ENCODE measurements at places on chromosomes 5 and 9.

- no peak for DNase-seq
Measured at GRCh38 chr5:138389332-138389731, 36.8 kb downstream of the KDM3B start.

GRCh38 chr5:147372191-147372590, 137.4 kb downstream of the STK32A start:
- DNase-seq = no peak

DNA sequence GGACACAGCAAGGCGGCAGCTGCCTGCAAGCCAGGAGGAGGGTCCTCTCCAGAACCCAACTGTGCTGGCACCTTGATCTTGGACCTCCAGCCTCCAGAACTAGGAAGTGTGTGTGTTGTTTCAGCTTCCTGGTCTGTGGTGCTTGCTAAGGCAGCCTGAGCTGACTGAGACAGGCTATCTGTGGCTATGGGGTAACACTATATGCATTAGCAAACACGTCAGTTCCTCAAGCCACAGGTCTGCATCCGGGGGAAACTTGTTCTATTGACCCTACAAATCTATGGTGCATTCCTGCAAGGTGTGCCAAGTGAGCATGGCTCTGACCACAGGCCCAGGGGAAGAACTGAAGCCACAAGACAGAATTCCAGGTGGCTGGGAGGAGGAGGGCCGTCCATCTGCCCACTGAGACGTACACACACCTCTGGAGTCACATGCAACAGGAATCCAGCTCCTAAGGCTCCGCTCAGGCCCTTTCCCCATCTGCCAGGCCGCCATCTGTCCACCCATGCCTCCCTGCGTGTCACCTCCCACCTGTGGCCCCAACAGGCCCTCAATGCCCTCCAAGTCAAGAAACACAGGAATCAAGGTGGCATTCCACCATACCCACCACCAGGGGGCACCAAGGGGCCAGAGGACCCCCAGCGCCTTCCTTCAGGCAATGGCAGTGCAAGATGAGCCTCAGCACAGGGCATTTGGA, 174.9 kb downstream of the ROR2 start:
- no peak for DNase-seq

- DNase-seq = no peak
Measured at GRCh38 chr9:34591248-34591916, 1.9 kb upstream of the CNTFR start.

DNA sequence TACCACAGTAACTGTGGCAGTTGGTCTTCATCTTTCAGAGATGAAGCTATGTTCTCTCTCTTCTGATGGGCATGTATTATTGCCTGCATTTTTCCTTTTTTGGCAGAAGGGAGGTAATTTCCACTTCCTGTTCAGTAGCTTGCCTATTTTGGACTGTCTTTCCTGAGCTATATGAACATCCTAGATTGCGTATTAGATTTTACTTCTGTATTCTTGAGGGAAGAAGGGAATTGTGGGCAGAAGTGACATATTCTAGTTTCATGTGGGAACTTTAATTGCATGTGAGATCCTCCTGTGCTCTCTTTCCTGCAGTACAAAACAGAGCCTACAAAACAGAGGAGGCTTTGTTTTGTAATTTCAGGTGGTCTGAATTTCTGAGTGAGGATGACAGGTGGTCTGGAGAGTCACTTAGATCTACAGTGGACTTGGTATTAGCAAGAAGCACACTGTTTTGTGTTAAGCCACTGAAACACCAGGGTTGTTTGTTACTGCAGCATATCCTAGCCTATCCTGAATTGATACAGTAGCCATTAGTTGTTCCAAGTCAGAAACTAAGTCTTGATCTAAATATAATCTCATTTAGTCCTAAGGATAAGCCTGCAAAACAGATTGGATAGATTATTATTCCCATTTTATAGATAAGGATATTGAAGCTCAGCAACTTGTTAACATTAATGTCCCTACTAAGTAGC, 68.1 kb downstream of the AOPEP start:
- DNase-seq = no peak

- DNase-seq = no peak
Measured at GRCh38 chr9:131259432-131259898, 16.8 kb downstream of the FAM78A start.

- no peak for DNase-seq
Measured at GRCh38 chr5:8601831-8602354, 732.9 kb downstream of the MTRR start.

DNA sequence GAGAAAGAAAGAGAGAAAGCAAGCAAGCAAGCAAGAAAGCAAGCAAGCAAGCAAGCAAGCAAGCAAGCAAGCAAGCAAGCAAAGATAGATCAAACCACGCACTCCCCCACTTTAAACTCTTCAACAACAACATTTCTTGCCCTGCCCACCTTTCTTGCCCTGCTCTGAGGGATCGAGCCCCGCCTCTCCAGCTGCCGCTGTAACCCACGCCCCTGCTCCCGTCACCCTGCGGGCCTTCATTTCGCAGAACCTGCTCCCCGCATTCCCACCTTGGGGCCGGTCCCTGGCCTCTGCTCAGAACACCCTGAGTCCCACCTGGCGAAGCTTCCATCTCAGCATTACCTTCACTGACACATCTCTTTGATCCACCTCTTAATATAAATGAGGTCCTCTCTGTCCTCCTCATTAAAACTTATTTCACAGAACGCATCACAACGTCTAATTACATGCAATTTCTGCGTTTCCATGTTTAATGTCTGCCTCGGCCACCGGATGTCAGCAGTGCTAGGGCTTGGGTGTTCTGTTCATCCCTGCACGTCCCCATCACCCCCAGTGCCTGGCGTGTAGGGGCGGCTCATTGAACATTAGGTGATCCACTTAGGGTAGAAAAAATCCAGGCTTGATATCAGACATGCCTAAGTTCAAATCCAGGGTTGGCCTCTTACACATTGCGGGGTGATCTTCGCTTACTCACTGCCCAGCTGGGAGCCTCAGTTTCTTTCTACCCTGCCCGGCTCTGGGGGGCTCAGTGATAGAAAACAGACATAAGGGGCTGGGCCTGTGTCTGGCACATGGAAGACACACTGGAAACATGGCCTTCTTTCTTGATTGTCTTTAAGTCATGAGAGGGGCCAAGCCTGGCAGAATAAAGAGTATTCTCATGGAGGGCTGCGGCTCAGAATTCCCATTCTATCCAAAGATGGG, 187.6 kb downstream of the DAB2IP start:
- no peak for DNase-seq

DNA sequence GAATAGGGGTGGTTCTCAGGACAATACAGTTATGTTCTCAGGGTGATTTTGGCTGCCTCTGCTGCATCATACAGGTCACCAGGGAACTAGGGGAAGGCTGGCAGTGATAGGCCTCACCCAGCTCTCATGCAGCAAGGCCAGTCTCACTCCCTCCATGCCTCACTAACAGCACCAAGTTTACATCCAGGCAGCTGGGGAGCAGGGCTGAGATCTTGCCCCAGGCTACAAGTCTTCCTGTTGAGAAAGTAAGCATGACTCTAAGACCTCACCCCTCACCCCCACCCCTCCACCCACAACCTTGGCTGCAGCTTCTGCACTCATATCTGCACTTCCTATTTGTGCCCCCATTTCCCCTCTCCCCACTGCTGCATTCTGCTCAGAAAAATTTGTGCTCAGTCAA, 481.2 kb downstream of the ACTL7B start:
- DNase-seq = no peak

DNA sequence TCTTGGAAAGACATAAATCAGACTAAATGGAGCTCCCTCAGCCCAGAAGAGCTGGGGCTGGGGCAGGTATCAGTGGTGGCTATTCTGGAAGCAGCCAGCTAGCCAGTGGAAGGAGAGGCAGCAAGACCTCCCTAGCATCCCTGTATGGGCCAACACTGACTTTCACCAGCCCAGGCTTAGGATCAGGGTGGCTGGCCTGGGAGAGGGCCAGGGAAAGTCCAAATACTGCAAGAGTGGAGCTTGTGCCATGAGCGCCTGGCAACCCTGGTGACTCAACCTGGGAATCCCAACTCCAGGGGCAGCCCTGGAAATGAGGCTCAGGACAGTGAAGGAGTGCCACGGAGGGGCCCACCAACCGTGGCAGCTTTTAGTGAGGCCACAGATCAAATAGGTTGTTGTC, 7.6 kb upstream of the IRF1 start:
- DNase-seq = no peak

- DNase-seq = no peak
Measured at GRCh38 chr5:177426566-177427210, at the start of gene GRK6. GRK6 (plus strand) TSS chr5:177426676; CDS start chr5:177426846, 170 bp downstream.

GRCh38 chr5:135214897-135215616, 181.0 kb upstream of the PITX1 start:
- no peak for DNase-seq

DNA sequence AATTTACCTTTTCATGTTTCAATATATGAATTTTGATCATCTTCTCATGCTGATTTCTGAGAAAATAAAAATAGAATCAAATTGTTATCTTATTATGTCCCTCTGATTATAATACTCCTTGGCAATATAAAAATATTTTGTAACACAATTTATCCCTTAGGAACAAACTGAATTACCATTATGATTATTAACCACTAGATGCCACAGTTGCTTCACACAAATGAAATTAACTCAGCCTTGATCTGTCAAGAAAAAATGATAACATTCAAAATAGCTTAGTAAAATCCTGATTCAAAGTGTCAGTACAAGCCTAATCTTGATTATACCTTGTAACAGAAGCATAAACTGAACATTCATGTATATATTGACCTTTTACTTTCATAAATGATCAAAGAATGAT, 4.8 kb upstream of the CHSY3 start:
- DNase-seq = no peak

- no peak for DNase-seq
Measured at GRCh38 chr9:5393497-5393896, 44.2 kb downstream of the PLGRKT start.

DNA sequence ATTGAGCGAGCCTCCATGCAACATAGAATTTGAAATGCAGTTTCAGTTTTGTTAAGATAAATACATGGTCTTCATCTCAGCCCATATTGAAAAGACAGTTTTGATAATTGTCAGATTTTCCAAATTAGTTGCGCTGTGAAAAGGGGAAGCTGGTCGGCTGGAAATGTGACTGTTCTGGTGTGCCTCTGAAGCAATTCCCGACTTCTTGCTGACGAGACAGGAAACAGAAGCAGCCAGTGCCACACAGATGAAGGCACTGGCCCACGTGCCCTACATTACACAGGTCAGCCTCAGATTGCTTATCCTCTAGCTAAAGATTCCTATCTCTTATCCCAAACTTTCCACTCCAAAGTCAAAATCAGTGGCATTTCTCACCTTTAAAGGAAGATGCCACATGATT, 214.1 kb upstream of the TLE4 start:
- no peak for DNase-seq

- DNase-seq = peak; percentile 55
Measured at GRCh38 chr9:131707733-131708157, 32.1 kb downstream of the RAPGEF1 start.

- no peak for DNase-seq
Measured at GRCh38 chr5:143454936-143455516, 51.5 kb upstream of the NR3C1 start.

DNA sequence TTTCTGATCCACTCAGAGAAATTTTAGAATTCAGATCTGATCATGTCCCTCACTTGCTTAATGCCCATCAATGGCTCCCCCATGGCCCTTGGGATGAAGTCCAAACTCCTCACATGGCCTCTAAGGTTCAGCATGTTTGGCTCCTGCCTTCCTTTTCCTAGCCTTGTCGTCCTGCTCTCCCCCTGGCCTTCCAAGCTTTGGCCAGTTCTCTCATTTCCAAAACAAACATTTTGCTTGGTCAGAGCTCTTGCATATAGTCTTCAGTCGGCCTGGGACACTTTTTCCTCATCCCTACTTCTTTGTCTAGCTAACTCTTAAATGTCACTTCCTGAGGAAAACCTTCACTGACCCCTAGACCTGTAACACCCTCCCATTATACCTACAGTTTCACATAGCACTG, 37.1 kb upstream of the PPP3R2 start:
- DNase-seq = no peak

- no peak for DNase-seq
Measured at GRCh38 chr9:133677126-133678010, 41.2 kb downstream of the DBH start.

- no peak for DNase-seq
Measured at GRCh38 chr9:20805766-20806165, 121.7 kb downstream of the FOCAD start.

DNA sequence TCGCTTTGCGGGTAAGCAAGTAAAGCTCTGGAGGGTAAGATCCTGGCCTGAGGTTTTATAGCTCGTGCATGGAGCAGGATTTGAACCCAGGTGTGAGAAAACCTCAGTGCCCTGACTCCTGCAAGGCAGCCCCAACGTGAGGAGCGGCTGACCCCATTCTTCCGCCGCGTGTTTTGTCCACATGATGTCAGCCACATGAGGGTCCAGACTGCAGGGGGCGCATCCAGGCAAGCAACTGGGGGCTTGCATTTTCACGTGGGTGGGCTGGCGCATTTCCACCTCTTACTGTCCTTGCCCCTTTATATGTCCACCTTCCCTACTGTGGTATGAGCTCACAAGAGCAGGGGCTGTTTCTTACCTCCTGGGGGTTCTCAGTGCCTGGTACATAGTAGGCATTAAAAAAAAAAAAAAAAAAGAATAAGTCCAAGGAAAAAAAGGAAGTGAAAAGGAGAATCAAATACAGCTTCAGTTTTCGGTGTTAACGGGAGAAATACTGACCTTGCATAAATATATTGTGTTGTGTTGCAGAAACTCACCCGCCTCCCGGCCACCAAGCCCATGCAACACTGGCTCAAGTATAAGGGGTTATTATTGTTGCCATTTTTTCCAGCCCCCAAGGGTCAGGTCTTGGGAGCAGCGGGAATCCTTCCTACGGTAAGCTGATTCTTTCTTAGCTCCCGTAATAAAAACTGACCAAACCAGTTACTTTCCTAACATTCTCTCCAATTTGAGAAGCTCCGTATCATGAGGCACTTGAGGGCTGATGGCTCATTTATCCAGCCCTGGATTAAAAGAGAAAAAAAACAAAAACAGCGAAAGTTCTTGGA, 15.0 kb downstream of the TLX3 start:
- DNase-seq = no peak

DNA sequence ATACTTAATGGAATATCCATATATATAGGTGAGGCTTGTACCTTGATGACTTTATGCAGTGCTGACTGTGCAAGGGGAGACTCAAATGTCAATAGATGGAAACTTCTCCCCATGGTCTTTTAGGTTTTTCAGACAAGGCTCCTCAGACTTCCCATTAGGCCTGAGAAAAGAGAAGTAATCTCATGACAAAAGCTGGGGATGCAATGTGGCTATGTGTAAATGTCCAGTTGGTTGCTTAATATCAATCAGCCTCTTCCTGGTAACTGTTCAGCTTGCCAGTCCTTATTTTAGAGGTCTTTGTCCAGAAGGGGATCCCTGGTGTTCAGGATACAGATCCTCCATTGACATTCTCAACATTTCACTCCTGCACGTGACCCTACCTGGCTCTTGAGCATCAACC, 621.1 kb upstream of the CDH18 start:
- no peak for DNase-seq

- DNase-seq = no peak
Measured at GRCh38 chr9:121774715-121775613, 123.5 kb downstream of the DAB2IP start.

- no peak for DNase-seq
Measured at GRCh38 chr5:67998709-67999261, 216.8 kb upstream of the PIK3R1 start.

GRCh38 chr9:6450641-6451375, 37.8 kb downstream of the UHRF2 start:
- no peak for DNase-seq

GRCh38 chr5:128644863-128645262, 106.8 kb upstream of the FBN2 start:
- peak; percentile 81 for DNase-seq

- no peak for DNase-seq
Measured at GRCh38 chr5:54401515-54401914, 54.0 kb upstream of the HSPB3 start.

GRCh38 chr5:58116346-58116745, 343.5 kb downstream of the PLK2 start:
- no peak for DNase-seq

GRCh38 chr5:144548936-144549335, 378.3 kb downstream of the KCTD16 start:
- DNase-seq = no peak

All from fibroblast of skin of left quadriceps (primary cell).